Left forelimb (tissue), 1 donor: ENCODE measurements at places on chromosomes 1 and 21.
A peak's percentile ranks its signal among the peaks of the same experiment; 100 is the strongest.

GRCh38 chr21:25581582-25581981 lies 25.7 kb downstream of the MRPL39 start:
- no peak for DNase-seq

DNA sequence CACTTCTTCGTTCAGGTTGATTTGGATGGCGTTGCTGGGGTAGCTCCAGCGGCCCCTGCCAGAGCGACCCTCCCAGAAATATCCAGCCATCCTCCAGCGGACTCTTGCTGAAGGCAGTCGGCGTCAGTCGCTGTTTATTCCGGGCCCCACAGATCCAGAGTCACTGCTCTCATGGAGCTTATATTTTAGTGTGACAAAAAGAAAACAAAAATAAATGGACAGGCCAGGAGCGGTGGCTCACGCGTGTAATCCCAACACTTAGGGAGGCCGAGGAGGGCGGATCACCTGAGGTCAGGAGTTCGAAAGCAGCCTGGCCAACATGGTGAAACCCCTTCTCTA lies 791 bp upstream of the CFAP298 start:
- DNase-seq: no peak

DNA sequence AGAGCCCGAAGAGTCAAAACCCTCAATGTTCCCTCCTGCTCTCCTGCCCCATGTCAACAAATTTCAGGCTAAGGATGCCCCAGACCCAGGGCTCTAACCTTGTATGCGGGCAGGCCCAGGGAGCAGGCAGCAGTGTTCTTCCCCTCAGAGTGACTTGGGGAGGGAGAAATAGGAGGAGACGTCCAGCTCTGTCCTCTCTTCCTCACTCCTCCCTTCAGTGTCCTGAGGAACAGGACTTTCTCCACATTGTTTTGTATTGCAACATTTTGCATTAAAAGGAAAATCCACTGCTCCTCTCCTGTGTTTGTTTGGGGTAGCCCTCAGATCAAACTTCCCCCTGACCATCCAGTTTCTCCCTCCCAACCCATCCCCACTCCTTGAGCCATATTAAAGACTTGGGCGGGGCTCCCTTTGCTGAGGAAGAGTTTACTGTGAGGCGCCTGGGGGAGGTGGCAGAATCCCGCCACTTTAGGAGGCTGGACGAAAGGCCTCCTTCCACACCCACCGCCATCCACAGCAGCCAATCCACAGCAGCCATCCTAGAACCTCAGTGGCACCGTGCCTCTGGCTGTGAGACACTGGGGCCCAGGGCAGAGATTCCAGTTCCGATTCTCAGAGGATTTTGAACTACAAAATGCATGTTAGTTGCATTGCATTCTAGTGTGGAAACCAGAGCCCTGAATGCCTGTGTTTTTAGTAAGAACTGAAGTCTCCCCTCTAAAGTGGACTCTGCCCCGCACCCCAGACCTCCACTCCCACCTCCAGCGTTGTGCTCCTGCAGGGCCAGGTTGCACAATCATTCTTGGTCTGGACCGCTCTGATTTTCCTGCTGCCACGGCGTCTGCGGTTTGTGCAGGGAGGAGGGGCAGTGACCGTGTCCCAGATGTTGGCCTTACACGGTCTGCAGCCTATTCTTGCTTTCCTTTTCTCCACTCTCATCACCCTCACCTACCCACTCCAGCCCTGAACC lies 3.0 kb downstream of the OLFML3 start:
- DNase-seq: peak; percentile 85

GRCh38 chr1:51463561-51463960 lies 55.5 kb downstream of the EPS15 start:
- no peak for DNase-seq

- DNase-seq: no peak
Observed at GRCh38 chr1:57844382-57844980, 420.6 kb upstream of the DAB1 start.

DNA sequence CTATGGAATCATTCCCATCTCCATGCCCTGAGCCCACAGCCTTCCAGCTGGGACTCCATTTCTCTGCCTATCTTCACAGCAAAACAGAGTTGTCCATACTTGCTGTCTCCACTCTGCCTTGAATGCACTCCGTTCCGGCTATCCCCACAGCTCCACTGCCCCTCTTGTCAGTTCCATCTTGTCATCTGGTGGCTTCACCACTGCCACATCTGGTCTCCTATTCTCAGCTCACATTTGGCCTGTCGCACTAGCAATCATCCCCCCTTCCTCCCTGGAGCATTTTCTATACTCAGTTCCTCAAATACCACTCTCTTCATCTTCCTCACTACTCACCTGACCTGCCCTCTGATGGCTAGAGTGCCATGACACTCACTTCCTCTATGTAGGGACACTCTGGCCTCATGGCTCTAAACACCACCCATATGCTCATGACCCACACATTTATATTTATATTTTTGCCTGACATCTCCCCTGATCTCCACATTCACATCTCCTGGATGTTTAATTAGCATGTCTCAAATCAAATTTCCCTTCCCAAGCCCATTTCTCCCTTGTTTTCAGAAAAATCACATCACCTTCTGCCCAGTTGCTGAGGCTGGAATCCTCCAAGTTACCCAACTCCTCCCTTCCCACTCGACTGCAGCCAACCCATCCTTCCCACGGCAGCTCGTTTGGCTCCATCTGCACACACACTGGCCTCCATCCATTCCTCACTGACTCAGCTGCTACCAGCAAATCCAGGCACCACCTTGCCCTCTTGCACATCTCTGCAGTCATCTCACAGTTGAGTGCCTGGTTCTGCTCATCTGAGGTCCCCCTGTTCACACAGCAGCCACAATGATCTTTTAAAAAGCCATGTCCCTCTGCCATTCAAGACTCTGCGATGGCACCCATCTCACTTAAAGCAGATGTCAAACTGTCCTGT lies 6.1 kb downstream of the ZNF692 start:
- no peak for DNase-seq

- no peak for DNase-seq
Observed at GRCh38 chr21:38221594-38221993, 35.2 kb upstream of the KCNJ15 start.

- no peak for DNase-seq
Observed at GRCh38 chr1:230632273-230632873, 9.9 kb upstream of the COG2 start.

- no peak for DNase-seq
Observed at GRCh38 chr21:30227633-30228404, 11.9 kb upstream of the CLDN8 start.

DNA sequence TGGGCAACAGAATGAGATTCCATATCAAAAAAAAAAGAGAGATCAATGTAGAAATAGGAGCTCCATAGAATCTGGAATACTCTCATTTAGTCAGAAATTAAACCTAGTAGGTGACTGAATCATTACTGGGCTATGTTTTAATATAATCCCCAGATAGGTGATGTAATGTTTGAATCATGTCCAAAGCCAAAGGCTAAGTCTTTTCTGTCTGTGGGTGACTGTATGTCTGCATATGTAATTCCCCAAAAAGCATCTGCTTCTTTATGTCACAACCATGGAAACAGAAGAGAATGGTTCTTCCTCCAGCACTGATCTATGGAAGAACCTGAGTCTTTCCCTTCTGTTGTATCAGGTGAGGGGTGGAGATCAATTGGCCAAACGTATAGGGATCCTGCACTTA lies 5.8 kb downstream of the LAMC2 start:
- no peak for DNase-seq

- DNase-seq: no peak
Observed at GRCh38 chr1:152768847-152769533, 6.0 kb upstream of the LCE1F start.

DNA sequence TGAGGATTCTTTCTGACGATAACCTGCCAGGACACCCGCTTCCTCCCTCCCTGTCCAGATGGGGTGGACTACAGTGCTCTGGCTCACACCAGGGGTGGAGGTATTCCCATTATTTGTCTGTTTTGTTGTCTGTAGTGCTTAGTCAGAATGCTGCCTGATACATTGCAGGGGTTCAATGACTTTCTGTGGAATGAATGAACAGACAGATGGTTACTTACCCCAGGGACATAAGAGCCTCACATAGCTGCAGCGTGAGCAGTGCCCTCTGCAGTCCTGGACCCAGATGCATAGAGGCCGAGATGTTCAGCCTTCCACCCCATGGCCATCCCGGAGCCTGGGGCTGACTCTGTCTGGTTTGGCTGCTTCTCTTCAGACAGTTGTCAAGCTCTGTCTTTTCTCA lies 13.0 kb upstream of the F3 start:
- DNase-seq: no peak

DNA sequence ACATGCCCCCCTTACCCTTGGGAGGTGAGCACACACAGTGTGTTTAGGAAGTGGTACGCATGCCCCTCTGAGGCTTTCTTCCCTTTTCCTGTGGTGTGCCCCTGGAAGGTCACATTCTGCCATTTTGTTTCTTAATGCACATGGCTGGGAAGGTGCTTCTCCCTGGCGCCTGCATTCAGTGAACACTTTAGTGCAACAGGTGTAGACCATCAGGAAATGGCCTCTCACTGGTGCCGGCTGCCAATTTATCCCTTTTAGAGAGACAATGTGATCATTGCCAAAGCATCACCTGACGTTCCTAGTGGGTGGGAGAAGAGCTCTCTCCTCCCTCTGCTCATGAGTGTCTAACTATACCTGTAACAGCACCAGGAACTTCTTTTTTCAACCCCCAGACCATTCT lies 51.8 kb upstream of the PDE9A start:
- no peak for DNase-seq

DNA sequence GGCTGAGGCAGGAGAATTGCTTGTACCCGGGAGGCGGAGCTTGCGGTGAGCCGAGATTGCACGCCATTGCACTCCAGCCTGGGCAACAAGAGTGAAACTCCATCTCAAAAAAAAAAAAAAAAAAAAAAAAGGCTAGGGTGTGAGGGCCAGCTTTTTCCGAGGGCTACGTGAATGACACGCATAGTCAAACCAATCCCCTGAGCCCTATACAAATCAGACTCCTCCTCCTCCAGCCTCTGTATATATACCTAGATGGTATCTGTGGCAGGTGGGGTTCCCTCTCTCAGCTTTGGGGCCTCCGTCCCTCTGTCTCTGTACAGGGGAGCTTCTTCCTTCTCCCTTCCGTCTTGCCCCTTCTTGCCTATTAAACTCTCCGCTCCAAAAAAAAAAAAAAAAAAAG lies 6.7 kb downstream of the S100A16 start:
- no peak for DNase-seq

- DNase-seq: peak; percentile 78
Observed at GRCh38 chr1:9473032-9473807, 66.0 kb upstream of the SLC25A33 start.

DNA sequence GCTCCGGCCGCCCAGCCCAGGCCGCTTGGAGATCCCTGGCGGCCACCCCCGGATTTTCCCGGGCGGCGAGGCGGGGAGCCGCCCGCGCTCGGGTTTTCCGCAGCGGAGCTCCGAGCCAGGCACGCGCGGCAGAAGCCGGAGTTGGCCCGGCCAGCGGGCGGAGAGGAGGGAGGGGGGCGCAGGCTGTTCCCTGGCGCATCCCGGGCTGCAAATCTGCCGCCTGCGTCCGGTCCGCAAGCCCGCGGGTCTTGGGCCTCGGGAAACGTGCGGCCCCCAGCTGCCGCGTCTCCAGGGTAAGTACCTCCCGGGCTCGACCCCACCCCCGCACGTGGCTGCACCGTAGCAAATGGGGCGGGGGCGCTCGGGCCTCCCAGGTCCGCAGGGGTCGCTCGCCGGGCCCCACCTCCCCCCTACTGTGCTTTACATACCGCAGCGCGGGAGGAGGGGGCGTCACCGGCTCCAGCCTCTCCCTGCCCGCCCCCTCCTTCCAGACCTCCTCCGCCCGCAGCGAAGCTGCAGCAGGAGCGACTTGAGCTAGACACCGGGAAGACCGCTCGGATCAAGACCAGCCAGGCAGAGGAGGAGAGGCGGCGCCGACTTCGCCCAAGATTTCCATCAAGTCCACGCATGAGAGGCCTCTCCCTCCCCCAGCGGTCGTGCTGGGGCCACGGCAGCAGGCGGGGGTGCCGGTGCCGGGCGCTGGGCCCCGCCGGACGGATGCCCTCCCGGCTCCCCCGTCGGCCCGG lies 1.6 kb downstream of the TMEM200B start:
- peak; percentile 81 for DNase-seq

DNA sequence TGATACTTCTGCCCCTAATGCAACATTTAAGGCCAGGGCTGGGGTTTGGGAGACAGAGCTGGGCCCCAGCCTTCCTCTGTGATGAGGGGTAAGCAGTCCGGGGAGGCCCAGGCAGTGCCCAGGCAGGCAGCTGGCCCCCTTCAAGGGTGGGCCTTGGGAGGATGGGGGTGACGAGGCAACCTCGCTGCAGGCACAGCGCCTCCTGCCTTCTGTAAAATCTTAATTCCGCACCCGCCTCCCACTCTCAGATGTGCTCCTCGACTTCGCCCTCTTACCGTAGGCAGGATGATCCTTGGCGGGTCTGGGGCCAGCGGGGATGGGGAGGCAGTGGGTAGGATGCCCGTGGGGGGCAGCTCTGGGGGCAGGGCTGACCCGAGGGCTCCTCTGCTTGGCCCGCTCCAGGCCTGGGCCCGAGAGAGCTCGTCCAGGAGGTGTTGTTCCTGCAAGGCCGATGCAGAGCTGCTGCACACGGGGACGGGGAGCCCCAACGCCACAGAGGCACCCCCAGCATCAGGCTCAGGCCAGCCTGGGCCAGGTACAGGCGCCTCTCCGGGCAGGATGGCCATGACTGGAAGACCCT lies 9.1 kb downstream of the C21orf58 start:
- DNase-seq: no peak

DNA sequence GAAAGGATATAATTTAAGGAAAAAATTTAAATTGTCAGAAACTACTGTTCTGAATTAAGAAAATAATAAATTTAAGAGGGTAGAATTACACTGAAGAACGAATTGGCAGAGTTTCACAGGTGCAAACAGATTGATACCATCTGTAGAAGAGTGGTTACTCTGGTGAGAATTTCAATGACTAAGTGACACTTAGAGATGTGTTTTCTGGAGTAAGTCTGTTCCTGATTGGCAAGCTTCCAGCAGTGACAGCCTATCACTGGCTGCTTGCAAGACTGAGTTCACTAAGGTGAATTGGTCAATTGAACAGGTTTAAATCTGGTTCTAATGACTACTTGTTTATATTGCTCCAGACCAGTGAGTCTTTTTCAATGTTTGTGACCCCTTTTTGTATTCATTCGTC lies 838.2 kb upstream of the RGS18 start:
- DNase-seq: no peak

DNA sequence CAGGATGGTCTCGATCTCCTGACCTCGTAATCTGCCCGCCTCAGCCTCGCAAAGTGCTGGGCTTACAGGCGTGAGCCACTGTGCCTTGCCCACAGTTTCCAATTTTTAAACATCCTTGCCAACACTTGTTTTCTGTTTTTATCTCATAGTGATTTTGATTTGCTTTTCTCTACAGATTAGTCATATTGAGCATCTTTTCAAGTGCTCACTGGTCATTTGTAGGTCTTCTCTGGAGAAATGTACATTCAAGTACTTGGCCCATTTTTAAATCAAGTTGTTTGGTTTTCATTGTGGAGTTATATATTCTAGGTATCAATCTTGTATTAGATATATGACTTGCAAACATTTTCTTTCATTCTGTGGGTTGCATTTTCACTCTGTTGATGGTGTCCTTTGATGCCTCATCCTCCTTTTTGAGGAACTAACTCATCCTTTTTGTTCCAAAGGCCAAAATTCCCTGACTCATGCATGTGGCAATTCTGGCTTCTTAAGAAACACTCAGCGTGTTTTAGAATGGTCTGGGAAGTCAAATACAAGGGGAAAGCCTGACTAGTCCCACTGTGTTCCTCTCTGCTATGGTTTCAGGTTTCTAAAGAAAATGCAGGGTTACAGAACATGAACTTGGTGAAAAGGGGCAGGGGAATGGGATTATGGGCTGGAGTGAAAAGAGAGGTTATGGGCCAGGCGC lies 37.3 kb downstream of the PTAFR start:
- no peak for DNase-seq

GRCh38 chr1:83546874-83547273 lies 452.1 kb downstream of the TTLL7 start:
- no peak for DNase-seq

- no peak for DNase-seq
Observed at GRCh38 chr1:84145068-84145467, 997 bp downstream of the PRKACB start.
